ENCODE measurements at places on chromosomes 1 and 21.

DNA sequence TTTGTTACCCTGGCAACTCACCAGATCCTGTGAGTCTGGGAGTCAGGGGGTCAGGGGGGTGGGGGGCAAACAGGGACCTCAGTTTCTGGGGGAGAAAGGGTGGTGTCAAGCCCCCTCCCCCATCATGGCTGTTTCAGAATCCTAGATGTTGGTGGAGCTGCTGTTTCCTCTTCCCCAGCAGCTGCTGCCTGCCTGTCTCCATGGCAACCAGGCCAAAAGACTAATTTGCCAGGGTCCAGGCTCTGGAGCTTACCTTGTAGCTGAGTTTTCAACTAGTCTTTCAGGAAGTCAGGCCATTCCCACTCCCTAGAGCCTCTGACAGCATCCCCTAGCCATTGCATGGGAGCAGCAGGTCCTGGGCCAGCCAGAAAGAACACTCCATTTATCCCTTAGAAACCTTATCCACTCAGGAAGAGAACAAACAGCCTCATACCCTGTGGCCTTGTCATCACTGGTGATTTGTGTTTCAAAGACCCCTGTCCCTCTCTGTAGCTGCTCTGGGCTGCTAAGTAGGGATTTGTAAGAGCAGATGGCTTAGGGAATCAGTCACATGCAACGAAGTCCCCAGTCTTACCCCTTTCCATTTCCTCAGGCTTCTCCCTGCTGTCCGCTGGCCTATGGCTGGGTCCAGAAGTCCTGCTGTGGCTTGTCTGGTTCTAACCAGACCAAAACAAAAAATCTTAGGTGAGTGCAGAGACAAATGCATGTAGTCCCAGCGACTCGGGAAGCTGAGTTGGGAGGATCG is 21.5 kb upstream of the STMN1 start:
- DNase-seq: no peak

DNA sequence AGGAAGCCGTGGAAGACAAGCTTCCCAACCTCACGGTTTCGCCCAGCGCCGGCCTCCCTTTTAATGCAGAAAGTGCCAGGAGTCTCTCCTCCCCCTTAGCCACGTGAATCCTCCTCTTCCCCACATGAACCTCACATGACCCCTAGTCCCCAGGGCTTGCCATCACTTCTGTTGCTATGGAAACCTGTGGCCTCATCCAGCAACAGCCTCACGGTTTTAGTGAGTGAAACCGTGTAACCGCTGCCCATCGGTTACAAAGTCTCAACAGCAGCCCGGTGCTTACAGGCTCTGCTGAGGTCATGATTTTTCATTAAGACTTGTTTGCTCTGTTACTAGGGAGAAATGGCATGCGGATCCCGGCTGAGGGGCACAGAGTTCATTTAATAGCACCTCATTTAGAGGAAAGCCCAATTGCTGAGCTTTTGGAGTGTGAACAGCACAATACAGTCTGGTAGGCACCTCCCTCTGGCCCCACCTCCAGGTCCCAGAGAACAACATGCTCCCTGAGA is 143.2 kb upstream of the BACE2 start:
- DNase-seq: no peak

- DNase-seq: no peak
These were observed 35.8 kb downstream of the GREM2 start for GRCh38 chr1:240575981-240576662.

DNA sequence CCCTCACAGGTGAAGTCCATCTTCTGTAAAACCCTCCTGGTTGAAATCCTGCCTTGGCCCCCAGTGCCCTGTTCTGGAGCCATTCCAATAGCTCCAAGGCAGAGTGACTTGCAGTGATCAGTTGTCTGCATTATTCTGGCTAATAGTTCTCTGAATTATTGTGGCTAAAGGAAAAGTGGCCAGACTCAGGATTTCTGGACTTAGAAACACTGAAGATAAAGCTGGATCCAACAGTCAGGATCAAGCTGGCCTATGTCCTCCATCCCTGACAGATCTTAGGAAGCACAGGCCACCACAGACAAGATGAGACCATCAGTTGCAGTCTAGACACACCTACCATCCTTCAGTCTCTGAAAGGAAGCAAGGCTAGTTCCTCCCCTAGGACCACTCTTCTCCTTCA is 801 bp upstream of the C2CD4D start:
- no peak for DNase-seq

DNA sequence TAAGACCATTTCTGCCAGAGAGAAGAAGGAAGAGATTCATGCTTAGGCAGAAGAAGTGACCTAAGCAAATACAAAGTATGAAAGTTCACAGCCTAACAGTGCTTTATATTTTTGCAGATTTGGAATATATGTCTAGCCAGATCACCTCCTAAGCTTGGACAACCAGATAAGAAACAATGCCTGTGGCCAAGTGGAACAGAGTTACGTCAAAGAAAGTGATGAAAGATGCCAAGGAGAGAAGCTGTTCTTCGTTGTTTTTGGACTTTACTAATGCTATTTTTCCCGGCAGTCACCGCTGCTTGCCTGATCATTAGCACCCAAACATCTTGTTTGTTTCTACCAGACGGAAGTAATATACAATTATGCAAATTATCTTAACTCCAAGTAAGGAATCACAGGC is 489.2 kb upstream of the C1orf87 start:
- no peak for DNase-seq
